CD4-positive, alpha-beta T cell treated with Interleukin-21 for 1 hour (primary cell): ENCODE measurements at places on chromosomes 2 and 18.

DNA sequence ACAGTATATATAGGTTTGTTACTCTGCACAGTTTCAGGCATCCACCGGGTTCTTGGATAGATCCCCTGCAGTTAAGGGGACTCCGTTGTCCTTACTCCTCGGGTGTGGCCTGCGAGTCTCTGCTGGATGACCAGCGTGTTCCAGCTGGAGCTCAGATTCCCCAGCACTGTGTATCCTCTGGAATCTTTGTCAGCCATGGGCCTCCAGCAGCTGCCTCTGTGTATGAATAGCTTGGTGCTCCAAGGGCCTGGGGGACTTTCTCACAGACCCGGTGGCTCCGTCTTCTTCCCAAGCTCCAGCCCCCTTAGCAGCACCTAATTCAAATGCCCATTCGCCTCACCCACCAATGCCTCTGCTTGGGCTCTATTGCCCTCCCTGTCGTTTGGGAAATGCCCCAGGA is 6.3 kb downstream of the ANO7 start:
- no peak for DNase-seq

GRCh38 chr2:241754042-241754441 is 19.6 kb downstream of the D2HGDH start:
- DNase-seq = no peak

DNA sequence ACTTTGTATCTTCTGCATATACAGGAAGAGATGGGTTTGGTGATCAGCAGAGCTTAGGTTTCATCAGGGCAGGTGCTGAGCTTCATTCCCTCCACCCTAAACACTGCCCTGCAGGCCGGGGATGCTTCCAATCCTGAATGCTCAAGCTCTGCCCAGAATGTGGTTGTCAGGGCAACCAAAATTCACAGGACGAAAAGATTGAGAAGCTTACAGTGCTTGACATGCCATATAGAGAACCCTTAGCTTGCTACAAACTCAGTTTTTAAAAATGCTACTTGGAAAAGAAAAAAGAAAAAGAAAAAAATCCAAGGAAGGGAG is 65.6 kb downstream of the SH3RF3 start:
- no peak for DNase-seq

- DNase-seq = no peak
These were observed 134.6 kb downstream of the DHRS9 start for GRCh38 chr2:169203952-169204351.

- no peak for DNase-seq
These were observed 598 bp upstream of the SNRNP200 start for GRCh38 chr2:96305979-96306308.

DNA sequence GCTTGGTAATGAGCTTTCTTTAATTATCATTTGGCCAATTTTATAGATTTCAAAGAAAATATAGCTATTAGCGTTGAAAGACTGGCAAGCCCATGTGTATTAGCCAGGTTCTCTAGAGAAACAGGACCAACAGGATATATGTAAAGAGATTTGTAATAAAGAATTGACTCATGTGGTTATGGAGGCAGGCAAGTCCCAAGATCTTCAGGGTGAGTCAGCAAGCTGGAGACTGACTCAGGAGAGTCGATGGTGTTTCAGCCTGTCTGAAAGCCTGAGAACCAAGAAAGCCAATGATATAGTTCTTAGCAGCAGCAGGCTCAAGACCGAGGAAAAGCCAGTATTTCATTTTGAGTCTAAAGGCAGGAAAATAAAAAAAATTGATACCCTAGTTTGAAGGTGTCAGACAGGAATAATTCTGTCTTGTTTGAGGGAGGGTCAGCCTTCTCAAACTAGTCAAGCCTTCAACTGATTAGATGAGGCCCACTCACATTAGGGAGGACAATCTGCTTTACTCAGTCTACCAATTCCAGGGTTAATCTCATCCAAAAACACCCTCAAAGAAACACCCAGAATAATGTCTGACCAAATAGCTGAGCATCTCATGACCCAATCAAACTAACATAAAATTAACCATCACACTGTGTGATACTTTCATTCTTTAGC is 78.3 kb upstream of the CRIM1 start:
- DNase-seq = no peak

DNA sequence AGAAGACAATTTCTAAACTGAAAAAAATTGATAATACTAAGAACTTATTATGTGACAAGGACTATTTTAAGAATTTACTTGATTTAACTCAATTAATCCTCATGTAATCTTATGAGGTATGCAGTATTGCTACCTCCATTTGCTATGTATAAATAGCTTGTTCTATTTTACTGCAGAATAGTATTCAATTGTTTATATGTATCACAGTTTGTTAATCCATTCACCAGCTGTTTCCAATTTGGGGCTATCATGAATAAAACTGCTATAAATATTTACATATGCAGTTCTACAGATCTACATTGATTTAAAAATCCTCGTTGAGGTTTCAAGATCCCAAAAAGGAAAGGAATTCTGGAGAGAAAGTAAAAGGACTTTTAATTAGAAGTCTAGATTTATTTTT is 54.8 kb upstream of the DOCK10 start:
- no peak for DNase-seq

- DNase-seq = no peak
These were observed 339 bp downstream of the ACAA2 start for GRCh38 chr18:49813069-49813318.

- no peak for DNase-seq
These were observed 149.4 kb upstream of the KLF7 start for GRCh38 chr2:207315131-207315530.

GRCh38 chr18:76357585-76358260 is 137.3 kb downstream of the ZNF516 start:
- DNase-seq = no peak

GRCh38 chr2:168345601-168346000 is 98.2 kb upstream of the STK39 start:
- no peak for DNase-seq

GRCh38 chr18:62715436-62715758 is at the start of gene PHLPP1:
Gene PHLPP1, plus strand, starts transcription at chr18:62715541. Its CDS starts 143 bp downstream, at chr18:62715684.
- no peak for DNase-seq

GRCh38 chr18:11849841-11850634 is 1.2 kb upstream of the CHMP1B start:
- DNase-seq = peak; percentile 68

DNA sequence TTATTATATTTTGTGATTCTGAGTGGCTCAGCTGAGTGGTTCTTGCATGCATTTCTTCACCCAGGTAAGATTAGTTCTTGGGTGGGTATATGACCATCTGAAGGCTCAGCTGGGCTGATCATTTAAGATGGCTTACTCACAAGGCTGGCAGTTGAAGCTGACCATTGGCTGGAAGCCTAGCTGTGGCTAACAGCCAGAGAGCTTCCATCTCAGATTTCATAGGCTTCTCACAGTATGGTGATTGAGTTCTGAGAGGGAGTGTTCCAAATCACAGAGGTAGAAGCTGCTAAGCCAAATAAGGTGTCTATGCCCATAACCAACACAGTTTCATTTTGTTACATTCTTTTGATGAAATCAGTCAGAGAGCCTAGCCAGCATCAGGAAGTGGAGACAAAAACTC is 117.4 kb upstream of the RPRM start:
- DNase-seq = no peak

- peak; percentile 29 for DNase-seq
These were observed 22.1 kb upstream of the CRIM1 start for GRCh38 chr2:36333350-36334012.

DNA sequence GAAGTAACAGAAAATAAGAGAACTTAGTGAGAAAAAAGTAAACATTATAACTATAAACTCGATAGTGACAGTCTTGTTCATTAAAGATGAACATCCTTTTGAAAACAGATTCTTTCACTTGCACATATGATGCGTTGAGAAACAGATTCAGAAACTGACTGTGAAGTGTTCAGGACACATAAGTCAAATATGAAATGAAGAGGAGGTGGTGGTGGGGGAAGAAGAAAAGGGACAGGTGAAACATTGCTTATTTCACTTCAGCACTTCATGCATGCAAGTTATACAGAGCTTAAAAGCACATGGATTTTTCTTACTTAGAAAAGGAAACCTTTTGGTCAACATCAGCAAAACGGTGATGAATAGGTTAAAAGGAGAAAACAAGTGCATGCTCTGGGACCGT is 42.5 kb downstream of the STAT4 start:
- DNase-seq = no peak

GRCh38 chr2:234828382-234829073 is 123.3 kb upstream of the SH3BP4 start:
- no peak for DNase-seq

- DNase-seq = no peak
These were observed 18.5 kb upstream of the EFR3B start for GRCh38 chr2:25023333-25023732.

- no peak for DNase-seq
These were observed 547.4 kb upstream of the ID2 start for GRCh38 chr2:8134473-8134932.

- DNase-seq = no peak
These were observed 189.2 kb downstream of the NCKAP5 start for GRCh38 chr2:133378928-133379549.

DNA sequence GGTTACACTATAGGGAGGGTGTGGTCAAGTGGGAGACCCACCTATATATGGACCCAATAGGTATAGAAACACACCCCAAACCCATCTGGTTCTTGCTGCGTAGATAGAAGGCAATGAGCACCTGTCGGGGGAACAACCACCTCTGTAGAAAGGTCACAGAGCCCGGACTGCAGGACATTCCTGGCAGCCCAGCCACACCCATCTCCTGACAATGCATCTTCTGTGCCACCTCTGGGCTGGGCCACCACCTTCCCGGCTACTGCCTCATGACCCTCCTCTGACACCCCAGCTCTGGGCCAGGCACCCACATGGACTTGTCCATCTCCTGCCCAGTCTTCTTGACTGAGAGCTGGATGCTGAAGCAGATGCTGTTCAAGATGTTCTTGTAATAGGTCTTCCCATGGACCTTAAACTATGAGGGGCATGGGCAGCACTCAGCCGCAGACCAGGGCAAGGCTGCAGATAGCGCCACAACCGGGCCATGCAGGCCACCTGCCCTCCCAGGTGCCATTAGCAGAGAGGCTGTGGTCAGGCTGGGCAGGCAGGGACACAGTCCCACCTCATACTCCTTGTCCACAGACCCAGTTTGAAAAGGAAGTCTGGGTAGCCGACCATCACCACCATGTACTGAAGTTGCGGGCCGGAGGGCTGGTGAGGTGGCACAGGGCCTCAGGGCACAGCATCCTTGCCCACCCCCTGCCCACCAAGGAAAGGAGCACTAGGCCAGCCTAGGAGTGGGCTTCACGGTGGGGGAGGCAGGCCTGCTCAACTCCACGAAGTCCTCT is 9.3 kb downstream of the ALPG start:
- DNase-seq = no peak

GRCh38 chr2:192123847-192124246 is 70.9 kb downstream of the TMEFF2 start:
- no peak for DNase-seq

- no peak for DNase-seq
These were observed 827.1 kb upstream of the FANCL start for GRCh38 chr2:59068255-59068654.

GRCh38 chr2:22056621-22057132 is 932.9 kb downstream of the TDRD15 start:
- DNase-seq = no peak

- DNase-seq = no peak
These were observed 38.4 kb downstream of the TBC1D8 start for GRCh38 chr2:101112772-101113157.

- DNase-seq = no peak
These were observed 57.8 kb downstream of the DIPK1C start for GRCh38 chr18:74399091-74399887.

DNA sequence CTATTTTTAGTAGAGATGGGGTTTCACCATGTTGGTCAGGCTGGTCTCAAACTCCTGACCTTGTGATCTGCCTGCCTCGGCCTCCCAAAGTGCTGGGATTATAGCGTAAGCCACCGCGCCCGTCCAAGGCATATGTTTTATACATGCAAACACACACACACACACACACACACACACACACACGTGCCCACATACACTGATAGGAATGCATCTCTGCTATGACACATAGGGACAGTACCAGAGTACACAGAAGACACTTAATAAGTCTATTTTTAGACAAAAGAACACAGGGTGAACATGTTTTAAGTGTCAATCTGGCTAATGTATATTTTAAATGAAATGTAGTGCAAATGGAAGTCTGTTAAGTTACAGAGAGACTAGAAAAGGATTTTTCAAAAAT is 10.7 kb upstream of the RNF103 start:
- no peak for DNase-seq

GRCh38 chr2:198106621-198107385 is 302.4 kb downstream of the PLCL1 start:
- no peak for DNase-seq

GRCh38 chr2:6833300-6833604 is 32.5 kb downstream of the CMPK2 start:
- no peak for DNase-seq

GRCh38 chr2:39516347-39517101 is 79.4 kb upstream of the MAP4K3 start:
- no peak for DNase-seq

DNA sequence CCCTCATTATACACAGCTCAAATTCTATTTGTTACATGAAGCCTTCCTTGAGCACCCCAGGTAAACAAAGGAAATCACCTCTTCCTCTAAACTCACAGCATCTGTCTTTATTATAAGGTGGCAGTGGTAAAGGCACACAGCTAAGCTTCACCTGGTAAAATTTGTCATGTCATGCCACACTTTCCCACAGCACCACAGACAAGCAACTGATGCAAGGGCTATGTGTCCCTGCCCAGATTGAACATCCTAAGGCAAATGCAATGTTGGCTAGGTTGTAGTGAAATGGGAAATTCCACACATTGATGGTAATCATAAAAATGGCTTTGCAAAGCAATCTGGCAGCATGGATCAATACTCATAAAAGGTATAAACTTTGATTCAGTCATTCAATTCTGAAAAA is 18.9 kb downstream of the LDAH start:
- DNase-seq = no peak

DNA sequence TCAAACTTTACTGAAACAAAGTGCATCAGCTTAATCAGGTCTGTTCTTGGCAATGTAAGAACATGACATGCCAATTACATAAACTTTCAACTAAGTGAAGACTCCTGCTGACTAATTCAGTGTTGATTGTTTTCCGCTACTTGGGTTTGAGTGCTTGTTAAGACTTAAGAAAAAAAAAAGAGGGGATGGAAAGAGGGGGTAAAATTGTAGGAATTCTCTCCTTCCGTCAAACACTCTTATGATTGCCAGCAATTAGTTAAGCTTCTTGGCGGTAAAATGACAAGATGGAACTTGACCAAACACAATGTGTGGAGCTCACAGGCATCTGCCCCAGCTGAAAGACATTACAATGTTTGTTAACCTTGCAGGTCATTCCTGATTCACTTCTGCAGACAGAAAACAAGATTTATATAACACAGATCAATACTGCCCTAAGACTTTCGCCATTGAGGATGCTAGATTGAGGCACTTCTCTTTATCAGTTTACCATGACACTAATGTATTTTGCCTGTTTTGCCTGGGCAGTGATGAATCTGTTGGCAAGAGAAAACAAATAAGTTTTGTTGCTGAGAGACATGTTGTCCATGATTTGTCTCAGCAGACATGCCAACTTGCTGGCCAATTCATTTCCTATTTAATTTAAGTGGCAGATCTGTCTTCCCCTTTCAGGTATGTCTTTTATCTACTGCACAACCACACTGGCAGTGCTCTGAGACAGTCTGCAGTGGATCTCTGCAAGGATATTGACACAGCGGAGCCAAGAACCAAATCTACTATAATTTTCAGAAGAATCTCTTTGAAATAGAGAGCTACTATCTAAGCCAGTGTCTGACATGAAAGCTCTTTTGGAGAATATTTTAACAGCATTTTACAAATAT is 410.0 kb upstream of the KCNH7 start:
- DNase-seq = no peak
